ENCODE measurements at places on chromosomes 12 and 14.
A peak's percentile ranks its signal among the peaks of the same experiment; 100 is the strongest.

DNA sequence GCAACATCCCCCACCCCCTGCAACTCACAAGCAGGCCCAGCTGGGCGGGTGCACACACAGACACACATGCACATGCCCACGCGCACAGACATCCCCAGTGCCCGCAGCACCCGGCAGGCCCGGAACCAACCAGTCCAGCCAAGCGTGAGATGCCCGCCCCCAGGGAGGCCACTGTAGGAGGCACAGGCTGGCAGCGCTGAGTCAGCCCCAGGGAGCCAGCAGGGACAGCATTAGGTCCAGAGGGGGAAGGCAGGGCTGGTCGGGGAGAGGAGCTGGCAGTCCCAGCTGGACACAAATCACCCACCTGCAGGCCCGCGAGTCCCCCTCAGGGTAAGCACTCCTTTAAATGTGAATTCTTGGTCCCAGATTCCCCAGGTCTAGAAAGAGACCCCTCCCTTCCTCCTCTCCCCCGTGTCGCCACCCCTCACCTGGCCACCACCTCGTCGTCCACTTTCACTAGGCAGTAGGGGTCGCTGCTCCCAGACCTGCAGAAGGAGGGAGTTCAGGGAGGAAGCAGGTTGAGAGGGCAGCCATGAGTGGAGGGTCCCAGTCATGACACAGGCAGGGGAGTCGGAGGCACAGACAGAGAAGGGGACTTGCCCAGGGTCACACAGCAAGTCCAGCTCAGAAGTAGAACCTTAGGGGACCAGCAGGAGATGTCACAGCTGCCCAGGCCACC is 5.0 kb downstream of the RASAL1 start:
- no peak for DNase-seq

- DNase-seq, result no peak
These were observed 97.8 kb downstream of the SCARB1 start for GRCh38 chr12:124765581-124766489.

DNA sequence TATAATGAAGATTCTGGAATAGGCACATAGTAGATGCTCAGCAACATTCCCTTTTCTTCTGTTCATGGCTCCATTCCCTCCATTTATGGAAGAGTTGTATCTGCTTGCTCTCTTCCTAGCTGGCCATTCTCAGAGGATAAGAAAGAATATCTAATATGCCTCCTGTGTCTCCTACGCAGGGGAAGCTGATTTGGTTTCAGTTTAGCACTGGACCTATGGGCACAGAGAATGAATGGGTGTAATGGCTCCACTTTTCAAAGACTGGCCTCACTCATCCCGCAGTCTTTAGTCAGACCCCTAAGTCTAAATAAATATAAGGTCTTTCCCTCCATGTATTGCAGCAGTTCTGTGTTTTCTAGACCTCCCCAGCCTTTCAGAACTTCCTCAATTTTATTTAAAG is 2.0 kb downstream of the PKP2 start:
- DNase-seq, result no peak

- no peak for DNase-seq
These were observed 303.4 kb downstream of the SEC23A start for GRCh38 chr14:38799671-38800070.

DNA sequence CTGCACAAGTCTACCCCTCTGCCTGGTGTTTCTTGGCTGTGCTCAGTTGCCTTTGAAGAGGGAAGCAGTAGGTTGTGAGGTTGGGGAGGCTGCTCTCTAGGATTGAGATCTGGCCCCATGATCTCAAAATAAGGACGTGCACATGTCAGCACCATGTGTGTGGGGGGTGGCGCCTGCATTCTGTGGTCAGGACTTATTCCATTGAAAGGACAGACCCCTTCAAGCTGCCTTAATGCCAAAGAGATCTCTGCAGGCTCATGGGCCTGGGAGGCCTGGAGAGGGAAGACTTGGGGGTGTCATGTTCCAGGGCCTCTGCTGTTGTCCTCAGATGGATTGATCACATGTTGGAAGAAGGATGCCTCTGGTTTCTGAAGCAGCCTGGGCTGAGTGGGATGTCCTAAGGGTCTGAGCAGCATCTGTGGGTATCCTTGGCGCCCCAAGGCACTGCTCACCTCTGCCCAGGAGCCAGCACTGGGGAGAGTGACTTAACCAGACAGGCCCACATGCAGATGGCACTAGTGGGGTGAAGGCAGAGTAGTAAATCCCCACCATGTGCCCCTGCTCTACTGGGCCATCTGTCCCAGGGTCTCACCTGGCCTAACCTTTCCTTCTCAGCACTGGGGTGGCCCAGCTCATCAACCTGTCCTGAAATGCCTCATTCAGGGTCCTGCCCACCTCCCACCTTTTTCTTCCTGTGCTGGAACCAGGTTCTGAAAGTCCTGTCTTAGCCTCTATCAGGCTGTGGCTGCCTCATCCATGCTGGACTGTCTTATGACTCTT is 118.9 kb downstream of the ADGRD1 start:
- no peak for DNase-seq

DNA sequence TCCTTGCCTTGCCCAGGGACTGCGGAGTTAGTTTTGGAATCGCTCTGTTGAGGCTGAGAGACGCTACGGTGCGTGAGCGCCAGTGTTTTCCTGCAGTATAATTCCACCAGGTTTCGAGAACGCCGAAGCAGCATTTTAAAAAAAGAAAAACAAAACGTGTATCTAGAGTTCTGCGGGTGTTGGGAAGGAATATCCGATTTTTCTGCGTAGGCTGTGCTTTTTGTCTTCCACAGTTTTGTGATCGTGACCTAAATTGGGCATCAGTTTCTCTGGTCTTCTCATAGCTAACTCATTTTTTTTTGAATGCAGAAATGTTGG is 778 bp downstream of the DNM1L start:
- no peak for DNase-seq

DNA sequence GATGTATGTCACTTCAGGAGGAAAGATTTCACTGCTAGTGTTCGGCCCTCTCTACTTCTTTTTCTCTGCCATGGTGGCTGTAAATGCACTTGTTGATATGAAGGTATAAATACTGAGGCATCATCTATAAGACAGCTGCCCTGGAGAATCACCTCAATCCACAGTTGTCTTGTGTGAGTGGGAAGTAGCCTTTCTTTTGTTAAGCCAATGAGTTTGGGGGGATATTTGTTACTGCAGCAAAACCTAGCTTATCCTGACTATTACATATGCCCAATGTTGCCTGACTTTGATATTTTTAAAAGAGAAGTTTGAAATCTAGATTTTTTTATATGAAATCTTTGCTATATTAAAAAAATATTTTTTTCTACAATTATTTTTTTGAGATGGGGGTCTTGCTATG is 3.3 kb upstream of the JDP2 start:
- DNase-seq, result no peak

DNA sequence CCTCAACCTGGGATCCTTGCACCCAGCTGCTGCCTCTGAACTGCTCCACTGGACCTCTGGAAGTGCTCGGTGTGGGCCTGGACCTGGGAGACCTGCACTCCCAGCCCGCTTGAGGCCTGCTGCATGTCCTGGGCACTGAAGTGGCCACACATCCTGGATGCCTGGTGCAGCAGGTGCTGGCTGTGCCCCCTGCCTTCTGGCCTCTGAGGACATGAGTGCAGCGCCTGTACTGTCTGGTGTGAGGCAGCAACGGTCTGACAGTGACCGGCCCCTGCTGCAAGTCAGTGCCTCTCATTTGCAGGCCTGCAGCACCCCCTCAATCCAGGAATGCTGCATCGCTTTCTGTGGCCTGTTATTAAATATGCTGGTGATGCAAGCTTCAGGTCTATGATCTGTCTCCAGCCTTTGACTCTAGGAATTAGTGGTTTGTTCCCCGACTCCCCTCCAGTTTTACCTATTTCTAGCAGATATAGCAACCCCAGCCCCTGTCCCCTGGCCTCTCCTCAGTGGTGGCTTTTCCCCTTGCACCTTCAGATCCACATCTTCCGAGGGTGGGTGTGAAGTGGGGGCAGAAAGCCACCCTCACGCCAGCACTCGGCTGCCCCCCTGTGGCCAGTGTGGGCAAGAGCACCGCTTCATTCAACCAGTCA is 3.6 kb downstream of the SMIM41 start:
- DNase-seq, result peak; percentile 88

DNA sequence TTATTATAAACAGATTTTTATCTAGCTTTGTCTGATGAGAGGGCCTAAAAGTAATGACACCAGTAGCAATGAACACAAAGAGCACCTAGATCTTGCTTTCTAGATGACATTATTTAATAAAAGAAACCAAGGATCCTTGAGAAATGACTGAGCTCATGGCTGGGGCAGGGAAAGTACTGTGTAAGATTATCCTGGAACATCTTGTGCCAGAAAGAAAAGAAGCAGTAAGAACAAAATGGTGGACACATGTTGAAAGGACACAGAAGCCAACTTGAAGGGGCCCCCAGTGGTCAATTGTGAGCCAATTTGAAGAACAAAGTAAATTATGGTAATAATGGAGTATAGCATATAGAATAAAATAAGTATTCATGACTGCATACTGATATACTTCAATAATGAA is 10.0 kb downstream of the IFNG-AS1 start:
- no peak for DNase-seq

GRCh38 chr14:106586098-106586704 is 1059.8 kb downstream of the TMEM121 start:
- no peak for DNase-seq

DNA sequence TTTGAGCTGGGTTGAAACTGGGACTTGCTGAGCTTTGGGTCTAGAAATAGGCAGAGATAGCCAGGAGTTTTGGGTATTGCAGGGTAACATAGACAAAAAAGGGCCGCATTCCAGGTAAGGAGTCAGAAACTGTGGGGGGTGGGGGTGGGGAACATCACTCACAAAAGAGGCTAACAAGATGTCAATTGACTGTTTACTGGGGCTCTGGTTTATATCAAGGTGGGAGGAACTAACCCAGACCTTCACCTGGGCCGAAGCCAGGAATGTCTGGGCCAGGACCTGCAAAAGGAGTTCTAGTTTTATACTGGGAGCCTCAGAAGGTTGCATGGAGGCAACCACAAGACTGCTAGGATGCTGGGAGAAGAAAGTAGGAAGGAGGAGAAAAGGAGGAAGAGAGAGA is 154.4 kb downstream of the EMP1 start:
- DNase-seq, result no peak

DNA sequence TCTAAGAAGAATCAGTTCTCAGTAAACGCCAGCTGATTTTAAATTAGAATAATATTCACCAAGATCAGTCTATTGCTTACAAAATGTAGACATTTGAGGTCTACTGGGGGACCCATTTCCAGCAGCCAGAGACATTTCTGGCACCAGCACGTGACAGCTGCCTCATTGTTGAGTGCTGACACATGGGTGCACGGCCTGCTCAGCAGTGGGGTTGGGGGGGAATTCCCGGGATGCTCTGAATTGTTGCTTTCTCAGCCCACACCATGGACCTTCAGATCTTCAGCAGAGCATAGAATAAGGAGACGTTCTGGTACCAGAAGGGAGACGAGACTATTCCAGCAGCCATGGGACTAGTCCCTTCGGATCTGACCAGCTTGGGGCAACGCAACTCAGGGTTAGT is 18.3 kb downstream of the PLEKHG7 start:
- no peak for DNase-seq

DNA sequence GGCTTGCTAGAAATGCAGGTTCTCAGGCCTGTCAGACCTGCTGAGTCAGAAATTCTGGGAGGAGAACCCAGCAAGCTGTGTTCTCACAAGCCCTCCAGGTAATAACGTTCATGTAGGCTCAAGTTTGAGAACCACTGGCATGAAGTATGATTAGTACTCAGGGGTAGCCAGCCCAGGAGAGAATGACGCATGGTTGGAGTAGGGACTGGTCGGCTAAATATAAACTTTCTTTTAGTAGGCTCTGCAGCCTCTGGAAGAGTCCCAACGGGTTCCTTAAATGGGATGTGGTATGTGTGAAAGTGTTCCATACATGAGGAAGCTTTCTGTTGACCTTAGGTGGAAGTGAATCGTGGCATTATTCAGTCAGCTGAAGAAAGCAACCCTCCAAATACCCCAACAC is 209.3 kb downstream of the SLC41A2 start:
- peak; percentile 79 for DNase-seq

GRCh38 chr12:76687981-76688380 is 75.9 kb upstream of the ZDHHC17 start:
- DNase-seq, result peak; percentile 25

GRCh38 chr12:99282086-99282485 is 365.5 kb upstream of the GARIN6 start:
- DNase-seq, result no peak

DNA sequence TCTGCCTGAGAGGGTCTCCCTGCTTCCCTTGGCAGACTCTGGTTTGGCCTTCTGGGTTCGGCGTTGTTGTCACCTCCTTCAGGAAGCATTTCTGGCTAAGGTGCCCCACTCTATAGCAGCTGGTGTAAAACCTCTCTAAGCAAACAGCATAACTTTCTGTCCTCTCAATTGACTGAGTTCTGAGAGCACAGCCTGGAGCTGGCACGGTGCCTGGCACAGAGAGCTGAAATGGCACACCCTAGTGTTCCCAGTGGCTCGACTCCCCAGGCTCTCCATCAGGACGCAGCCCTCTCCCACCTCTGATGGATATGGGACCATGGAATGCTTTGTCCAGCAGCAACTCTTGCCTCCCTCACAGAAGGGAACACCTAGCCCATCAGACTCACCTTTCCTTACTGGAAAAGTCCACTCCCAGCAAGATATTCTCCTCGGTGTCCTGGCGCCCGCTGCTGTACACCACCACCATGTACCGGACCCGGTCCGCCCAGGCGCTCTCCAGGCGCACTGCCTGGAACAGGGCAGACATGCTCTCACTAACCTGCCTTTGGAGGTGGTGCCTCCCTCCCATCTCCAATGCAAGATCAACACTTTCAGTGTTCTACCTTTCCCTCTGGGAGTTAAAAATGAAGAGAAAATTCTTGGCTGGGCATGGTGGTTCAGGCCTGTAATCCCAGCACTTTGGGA is 40.6 kb downstream of the SSH1 start:
- no peak for DNase-seq

DNA sequence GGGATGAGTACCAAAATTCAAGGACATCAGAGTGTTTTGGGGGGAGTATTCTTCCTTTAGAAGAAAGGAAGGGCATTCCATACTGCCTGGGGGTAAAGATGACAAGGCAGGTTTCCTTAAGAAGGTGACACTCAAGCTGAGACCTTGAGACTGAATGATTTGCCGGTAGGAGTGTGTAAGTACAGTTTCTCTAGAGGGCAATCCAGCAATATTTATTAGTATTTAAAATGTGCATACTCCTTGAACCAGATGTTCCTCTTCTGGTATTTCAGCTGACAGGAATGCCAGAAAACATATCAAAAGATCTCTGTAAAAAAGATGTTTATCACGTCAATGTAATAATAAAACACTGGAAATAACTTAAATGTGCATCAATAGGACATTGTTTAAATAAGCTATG is 106.4 kb upstream of the TMCC3 start:
- DNase-seq, result no peak

- no peak for DNase-seq
These were observed 811 bp upstream of the FBRSL1 start for GRCh38 chr12:132489078-132489601.

- peak; percentile 5 for DNase-seq
These were observed 272.6 kb downstream of the CCER1 start for GRCh38 chr12:90682398-90682797.

- DNase-seq, result peak; percentile 75
These were observed 96.2 kb downstream of the FIGNL2 start for GRCh38 chr12:51752234-51752889.

Data from hepatic stellate cell (primary cell).